ENCODE measurements at places on chromosomes 4 and X. TPM values are rescaled to one million over a fixed set of nuclear protein-coding genes. Genes with fewer than 3 reads are reported as not detected.

Gene OPRPN
- not detected for total RNA-seq

Gene NDP
- total RNA-seq, result 1.2 TPM

Gene RASL11B
- total RNA-seq, result not detected

Gene SPIN2A
- 0.14 TPM for total RNA-seq

Gene TACR3
- total RNA-seq, result not detected

Gene FGFBP2
- not detected for total RNA-seq

Gene SHROOM4
- 54.1 TPM for total RNA-seq

Gene FGFR3
- 0.29 TPM for total RNA-seq

Gene NEIL3
- total RNA-seq, result 14.1 TPM

Gene PHOX2B
- total RNA-seq, result not detected
